ENCODE measurements at places on chromosomes 4 and X.

DNA sequence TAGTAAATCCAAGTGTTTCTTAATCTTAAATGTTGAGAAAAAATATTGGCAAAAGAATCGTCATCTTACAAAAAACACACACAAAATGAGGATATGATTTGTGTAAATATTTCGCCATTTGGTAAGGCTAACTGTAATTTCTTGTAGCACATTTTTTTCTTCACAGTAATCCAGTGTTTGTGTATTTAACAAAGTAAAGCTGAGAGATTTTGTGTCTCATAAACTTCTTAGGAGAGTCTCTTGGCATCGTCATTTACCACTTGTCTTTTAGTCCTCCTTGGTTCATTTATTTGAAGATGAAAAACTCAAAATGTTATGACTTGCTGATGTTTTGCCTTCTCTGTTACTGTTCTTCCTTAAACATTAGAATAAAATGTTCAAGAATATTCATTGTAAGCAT is 326.7 kb upstream of the PITX2 start:
- no peak for DNase-seq

DNA sequence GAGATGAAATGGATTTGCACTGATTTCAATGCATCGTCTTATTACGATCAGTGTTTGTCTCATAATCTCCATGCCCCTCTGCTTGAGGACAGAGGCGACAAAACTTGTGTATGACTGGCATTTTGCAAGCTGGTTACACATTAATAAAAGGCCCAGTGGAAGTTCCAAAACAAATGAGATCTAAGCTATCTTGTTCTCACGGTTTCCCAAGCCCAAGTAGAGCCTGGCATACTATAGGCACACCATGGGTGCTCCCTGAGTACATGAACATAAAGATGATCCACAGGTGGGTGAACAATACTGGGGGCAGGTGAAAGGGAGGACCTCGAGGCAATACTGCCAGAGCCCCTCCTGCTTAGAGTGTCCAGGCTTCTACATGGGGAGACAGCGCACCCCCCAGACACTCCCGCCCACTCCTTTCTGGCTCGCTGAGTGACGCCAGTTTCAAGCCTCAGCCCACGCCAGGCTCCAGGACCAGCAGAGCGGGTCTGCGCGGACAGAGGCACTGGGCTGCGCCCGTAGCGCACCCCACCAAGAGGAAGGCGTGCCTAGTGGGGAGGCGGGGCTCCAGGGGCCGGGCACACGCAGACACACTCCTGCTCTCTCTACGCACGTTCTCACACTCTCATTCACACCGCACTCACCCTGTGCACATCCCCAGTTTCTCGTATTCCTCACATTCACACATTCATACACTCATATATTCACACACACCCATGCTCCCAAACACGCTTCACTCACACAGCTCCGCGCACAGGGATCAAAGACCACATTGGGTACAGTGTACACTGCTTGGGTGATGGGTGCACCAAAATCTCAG is 8.9 kb upstream of the GSX2 start:
- peak; percentile 50 for DNase-seq

DNA sequence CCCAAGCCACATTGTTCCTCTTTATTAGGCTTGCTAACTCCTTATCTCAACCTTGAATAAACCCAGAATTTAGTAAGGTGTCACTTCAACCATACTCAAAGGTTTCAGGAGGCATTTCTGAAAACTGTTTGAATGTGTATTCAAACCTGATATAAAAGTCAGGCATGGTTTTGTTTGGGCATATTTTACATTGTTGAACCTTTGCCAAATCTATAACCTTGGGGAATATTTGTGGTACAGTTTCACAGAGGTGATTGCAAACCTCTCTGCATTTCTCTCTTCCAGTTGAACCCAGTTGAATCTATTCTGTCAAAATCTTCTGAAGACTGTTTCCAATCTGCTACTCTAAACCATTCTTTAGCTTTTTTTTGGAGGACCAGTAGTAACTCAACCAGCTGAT is 409.0 kb downstream of the TECRL start:
- no peak for DNase-seq

GRCh38 chr4:47598320-47598719 is 113.2 kb downstream of the ATP10D start:
- DNase-seq: no peak

- no peak for DNase-seq
Measured at GRCh38 chrX:132435222-132435621, 53.6 kb downstream of the MBNL3 start.

- DNase-seq: no peak
Measured at GRCh38 chr4:110860901-110861300, 238.0 kb upstream of the PITX2 start.

- DNase-seq: no peak
Measured at GRCh38 chr4:184826691-184827270, 1.0 kb upstream of the ACSL1 start.

DNA sequence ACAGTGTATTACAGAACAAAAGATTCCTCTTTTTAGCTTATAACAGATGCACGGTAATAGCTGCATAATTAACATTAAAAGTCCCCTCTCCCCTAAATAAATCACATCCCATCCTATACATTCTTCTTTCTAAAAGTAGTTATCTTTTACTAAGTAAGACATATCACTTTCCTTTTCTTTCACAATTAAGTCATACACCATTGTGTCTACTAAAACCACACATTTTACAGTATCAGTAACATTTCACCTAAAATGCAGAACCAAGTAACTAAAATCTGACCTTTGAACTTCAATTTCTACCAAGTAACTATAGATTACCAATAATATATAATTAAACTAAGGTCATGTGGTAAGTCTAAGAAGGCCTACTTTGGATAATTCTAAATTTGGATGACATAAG is 14.2 kb downstream of the DHX15 start:
- DNase-seq: no peak

DNA sequence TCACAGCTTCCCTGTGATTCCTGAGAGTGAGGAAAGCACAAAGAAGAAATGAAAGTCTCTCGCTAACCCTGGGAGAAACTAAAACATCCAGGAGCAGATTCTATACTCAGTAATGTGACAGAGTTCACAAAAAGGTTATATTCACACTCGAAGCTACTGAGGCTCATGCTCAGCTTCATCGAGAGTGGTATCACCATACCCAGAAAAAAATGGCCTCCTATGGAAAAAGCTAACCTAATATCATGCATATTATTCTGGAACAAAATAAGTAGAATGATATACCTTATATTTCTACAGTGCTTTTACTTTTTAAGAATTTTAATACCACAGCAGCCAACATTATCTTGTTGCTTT is 13.5 kb upstream of the CDKN2AIP start:
- DNase-seq: no peak

DNA sequence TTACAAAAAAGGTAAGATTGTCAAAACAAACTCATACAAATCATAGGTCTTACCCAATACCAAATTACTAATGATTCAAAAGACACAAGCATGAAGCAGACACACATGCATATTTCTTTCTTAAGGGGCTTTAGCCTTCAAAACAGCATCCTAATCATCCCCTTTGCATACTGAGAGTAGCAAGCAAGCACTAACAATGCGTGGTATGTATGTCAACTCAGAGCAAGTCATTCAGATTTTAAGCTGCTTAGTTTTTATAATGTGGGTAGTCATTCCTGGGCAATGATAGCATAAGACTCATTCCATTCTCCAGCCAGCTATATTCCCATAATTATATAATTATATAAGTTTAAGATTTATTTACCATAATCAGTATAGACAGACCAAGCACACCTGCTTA is 219.6 kb downstream of the DKK2 start:
- no peak for DNase-seq

DNA sequence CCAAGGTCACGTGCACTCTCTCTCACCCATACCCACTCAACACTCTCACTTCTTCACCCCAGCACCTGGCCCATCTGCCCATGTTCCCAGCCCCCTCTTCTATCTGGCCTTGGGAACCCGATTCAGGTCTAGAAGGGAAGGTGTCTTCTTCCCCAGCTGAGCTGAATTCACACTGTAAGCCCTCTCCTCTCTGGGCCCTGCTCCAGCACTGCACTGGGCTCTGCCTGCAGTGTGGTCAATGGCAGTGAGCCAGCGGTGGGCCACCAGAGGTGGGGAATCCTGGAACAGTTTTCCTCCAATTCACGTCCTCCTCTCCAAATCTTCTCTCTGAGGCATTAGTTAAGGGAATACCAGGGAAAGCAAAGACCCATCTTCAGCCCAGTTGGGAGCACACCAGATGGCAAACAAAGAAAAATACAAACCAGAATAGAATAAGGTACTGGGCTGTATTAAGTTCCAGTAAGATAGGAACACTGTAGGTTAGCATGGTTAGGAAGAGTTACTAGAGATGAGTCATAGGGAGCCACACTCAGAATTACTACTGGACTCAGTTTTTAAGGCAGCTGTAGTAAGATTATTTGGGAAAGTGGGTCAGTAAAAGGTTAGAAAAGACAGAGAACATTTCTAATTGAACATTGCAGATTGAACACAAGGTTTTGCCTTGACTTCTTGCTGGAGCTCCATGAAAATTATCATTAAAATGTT is 5.0 kb downstream of the AWAT2 start:
- no peak for DNase-seq

DNA sequence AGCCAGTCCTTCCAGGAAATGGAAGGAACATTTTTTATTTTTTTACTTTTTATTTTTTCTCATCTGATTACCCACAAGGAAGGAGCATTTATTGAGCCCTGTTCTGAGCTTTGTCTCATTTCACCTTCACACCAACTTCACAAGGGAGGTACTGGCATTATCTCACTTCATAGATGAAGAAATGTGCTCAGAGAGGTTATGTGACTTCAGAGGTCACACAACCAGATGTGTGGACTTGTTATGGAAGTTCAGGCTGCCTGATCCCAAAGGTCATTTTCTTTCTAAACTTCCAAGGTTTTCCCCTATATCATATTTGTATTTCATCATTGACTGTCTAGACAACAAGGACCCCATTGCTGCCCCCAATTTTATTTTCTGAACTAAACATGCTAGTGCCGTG is 160.3 kb downstream of the DCLK2 start:
- no peak for DNase-seq

- no peak for DNase-seq
Measured at GRCh38 chr4:146638786-146639505, at the start of gene POU4F2. Gene POU4F2 (plus strand): TSS chr4:146638893. CDS start chr4:146639141, 248 bp downstream.

DNA sequence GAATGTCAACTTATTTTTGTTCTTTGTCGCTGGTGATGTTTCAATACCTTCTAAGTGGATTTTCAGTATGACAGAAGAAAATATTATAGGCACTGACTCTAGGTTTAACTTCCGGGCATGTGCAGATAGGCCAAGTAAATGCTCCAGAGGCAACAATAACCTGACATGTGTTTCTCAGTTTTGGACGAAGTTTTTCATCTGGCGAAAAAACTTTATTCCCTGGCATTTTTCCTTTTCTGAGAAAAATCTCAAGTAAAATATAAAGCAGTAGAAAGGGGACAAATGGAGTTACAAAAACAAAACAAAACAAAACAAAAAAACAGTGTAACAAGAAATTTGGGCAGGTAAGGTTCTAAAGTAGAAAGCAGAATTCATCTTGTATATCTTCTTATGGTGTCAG is 173.5 kb downstream of the ANTXR2 start:
- no peak for DNase-seq

DNA sequence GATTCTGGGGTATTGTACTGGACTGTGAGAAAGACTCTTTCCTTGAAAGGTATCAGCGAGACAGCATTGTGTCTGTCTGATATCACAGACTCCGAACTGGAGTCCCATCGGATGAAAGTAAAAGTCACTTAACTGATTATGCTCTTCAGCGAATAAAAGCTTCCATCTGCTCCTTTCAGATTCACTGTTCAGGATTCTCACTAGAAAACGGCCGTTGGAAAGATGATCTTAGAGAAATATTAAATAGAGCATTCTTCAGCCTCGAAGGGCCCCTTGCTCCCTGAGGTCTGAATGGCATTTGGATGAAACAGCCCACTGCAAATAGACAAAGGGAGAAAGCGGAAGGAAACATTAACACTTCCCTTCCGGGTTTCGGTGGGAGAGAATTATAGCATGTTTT is 416.2 kb upstream of the PRKX start:
- DNase-seq: no peak

DNA sequence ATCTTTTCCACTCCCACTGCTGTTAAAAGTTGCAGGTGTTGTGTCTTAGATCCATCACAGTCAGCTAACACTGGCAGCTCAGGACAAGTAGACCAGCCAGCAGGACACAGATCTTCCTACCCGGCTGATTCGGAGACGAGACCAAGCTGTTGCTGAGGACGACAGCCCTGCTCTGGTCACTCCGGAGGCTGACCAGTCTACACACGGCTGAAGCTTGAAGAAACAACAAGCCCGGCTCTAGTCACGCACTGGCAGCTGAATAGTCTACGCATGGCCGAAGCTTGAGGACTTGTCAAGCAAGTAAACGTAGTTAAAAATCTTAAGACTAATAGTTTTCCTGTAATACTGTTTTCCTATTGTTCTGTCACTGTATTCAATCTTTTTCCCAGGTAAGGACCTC is 1.8 kb downstream of the ACOX3 start:
- DNase-seq: no peak

GRCh38 chr4:47598896-47599295 is 113.8 kb downstream of the ATP10D start:
- no peak for DNase-seq

- no peak for DNase-seq
Measured at GRCh38 chrX:103549916-103550315, 30.6 kb upstream of the RAB40A start.

GRCh38 chr4:129232589-129233337 is 136.8 kb downstream of the C4orf33 start:
- no peak for DNase-seq

- no peak for DNase-seq
Measured at GRCh38 chr4:79907001-79907400, 166.0 kb downstream of the ANTXR2 start.

DNA sequence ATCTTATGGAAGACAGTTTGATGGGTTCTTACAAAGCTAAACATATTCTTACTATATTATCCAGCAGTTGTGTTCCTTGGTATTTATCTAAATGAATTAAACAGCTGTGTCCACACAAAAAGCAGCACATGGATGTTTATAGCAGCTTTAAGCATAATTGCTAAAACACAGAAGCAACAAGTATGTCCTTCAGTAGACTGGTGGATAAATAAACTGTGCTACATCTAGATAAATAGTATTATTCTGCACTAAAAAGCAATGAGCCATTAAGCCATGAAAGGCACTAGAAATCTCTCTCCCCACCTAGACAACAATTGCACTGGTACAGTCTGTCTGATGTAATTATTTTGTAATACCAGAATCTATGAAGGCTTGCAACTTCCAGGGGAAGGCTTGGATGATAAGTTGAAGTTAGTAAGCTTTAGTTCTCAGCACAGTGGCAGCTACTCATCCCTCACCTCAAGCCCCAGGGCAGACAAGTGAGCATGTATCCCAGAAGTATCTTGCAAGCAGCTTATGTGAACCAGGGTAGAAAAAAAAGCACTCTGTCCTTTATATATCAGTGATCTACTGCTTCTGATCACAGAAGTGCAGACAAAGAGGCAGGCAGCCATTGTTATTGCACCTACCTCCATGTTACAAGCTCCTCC is 36.9 kb downstream of the WDR17 start:
- no peak for DNase-seq

- no peak for DNase-seq
Measured at GRCh38 chrX:149984411-149984810, 46.1 kb upstream of the EOLA2 start.

GRCh38 chr4:4533461-4534169 is 8.2 kb downstream of the STX18 start:
- no peak for DNase-seq

Measured in transverse colon (tissue), 4 donors.